ENCODE measurements at places on chromosomes 3 and 15. TPM values are rescaled to one million over a fixed set of nuclear protein-coding genes. Genes with fewer than 3 reads are reported as not detected.

DNA sequence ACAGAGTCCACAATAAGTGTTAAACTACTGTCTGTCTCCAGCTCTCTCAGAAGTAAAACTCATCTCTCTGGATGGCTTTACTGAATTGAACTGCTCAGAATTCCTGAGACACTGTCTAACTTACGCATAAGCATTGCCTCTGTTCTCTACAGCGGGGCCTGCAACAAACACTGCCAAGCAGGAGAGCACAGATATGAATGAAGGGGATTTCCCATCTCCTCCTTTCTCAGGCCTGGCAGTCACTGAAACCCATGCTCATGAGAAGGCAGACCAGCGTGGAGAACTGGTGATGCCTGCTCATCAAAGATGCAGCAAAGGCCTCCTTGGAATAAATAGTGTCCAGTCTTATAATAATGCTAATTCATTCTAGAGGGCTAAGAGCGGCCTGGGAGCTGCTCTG is 10.3 kb downstream of the RASGRP1 start:
- no peak for DNase-seq

DNA sequence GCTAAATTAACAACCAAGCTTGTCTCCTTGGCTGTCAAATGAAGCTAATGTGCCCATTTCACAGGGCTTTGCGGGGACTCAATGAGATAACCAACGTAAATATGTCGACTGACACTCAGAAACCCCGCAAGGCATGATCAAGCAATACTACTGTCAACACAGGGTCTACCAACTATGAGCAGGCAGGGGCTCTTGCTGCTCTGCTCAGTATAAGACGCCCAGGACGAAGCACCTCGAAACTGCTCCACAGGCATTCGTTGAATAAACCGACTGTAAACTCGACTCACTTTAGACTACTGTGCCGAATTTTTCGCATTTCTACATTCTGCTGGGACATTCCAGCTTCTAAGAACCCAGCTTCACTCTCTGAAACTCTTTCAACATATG is 55.0 kb downstream of the FEZF2 start:
- DNase-seq: no peak

The EXOSC7 gene
- polyA plus RNA-seq: 49.1 TPM

- no peak for DNase-seq
Observed at GRCh38 chr3:72613871-72614270, 234.4 kb downstream of the SHQ1 start.

The FETUB gene
- not detected for polyA plus RNA-seq

Measured in naive thymus-derived CD8-positive, alpha-beta T cell (primary cell).